AG04449 (cell line): ENCODE measurements at places on chromosomes 12 and 14.
A peak's percentile ranks its signal among the peaks of the same experiment; 100 is the strongest.

GRCh38 chr12:59357811-59358210 lies 238.0 kb upstream of the SLC16A7 start:
- no peak for DNase-seq

DNA sequence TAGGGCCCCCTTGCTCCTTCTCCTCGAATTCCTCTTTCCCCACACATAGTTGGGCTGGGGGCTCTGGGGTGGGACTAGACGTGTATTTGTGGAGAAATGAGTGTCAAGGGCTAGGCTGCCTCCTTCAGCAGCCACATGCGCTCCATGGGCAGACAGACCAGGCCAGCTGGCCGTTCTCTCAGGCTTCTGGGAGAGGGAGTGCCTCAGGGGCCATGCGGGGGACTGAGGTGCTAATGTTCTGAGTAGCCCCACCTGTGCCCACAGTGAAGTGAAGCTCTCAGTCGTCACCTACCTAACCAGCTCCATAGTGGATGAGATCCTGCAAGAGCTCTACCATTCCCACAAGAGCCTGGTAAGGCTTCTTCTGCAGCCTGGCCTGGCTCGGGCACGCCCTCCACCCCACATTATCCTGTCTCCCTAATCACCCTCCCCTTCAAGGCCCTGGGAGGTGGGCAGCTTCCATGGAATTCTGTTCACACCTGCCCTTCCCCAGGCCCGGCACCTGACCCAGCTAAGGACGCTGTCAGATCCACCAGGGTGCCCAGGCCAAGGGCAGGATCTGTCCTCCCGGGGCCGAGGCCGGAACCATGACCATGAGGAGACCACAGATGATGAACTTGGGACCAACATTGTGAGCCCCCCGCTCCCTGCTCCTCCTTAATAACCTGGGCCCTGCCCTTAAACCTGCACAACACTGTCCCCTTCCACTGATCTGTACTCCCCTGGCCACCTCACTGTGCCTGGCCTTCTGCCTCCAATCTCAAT lies 9.0 kb upstream of the CPNE6 start:
- no peak for DNase-seq

DNA sequence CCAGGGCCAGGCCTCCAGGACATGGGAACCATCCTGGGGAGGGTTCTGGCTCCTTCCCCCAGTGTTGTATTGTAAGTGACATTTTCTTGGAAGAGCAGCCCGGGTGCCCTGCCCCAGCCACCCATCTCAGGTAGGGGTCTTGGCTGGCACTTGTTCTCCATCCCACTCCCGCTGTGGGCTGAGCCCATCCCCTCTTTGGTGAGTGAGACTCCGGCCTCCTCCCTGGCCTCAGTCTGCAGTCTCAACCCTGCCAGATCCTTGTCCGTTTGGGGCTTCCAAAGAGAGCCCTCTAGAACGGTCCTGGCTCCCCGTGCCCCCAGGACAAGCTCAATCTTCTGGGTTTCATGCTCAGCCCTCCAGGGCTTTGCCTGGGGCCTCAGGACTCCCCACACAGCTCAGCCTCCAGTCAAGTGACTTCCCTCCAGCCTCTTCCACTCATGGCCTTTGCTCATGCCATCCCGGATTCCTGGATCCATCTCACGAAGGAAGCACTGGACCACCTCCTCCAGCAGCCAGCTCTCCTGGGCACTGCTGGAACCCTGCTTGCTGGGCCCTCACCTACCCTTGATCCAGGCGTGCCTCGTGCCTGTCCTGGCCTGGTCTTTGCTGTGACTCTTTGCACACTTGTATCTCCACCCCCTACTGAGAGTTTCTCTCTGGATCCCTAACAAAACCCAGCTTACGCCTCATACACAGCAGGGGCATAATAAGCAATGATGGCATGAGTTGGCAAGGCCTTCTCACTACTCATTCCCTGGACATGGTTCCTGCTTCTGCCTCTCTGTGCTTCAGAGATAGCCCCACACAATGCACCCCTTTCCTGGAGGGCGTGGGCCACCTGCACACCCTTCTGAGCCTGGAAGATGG lies 297.4 kb upstream of the RTL1 start:
- DNase-seq: no peak

DNA sequence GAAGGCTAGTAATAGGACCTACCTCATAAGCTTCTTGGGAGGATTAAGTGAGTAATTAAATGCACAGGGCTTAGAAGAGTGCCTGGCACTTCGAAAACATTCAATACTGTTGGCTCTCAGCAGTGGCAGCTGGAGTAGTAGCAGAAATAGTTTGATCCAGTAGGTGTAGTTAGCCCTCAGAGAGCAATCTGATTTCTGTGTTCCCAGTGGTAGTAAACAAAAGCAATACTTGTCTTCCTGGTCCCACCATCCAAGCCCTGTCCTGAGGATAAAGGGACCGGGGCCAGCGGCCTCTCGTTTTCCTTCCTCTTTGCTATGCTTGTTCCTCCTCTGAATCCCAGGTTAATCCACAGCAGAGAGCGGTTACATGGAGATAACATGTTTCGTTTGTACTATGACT lies 131.6 kb downstream of the SAMD4A start:
- no peak for DNase-seq

DNA sequence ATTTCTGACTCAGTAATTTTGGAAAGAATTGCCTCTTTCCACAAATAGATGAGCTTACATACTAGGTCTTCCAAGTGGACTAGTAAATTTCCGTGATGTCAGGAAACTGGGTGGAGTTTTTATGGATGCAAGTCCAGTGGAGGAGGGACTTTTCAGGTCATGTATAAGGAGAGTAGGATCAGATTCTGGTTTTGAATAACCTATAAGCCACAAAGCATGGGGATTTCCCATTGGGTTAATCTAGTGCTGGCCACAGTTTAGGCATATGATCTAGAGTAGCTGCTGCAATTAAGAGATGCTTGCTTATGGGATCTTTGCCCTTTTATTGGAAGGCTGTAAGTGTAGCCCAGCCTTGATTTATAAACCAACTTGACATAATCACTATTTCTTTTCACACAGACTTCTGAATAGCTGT lies 33.8 kb downstream of the STK38L start:
- DNase-seq: peak; percentile 59

GRCh38 chr14:61884711-61885110 lies 122.5 kb downstream of the SNAPC1 start:
- no peak for DNase-seq

DNA sequence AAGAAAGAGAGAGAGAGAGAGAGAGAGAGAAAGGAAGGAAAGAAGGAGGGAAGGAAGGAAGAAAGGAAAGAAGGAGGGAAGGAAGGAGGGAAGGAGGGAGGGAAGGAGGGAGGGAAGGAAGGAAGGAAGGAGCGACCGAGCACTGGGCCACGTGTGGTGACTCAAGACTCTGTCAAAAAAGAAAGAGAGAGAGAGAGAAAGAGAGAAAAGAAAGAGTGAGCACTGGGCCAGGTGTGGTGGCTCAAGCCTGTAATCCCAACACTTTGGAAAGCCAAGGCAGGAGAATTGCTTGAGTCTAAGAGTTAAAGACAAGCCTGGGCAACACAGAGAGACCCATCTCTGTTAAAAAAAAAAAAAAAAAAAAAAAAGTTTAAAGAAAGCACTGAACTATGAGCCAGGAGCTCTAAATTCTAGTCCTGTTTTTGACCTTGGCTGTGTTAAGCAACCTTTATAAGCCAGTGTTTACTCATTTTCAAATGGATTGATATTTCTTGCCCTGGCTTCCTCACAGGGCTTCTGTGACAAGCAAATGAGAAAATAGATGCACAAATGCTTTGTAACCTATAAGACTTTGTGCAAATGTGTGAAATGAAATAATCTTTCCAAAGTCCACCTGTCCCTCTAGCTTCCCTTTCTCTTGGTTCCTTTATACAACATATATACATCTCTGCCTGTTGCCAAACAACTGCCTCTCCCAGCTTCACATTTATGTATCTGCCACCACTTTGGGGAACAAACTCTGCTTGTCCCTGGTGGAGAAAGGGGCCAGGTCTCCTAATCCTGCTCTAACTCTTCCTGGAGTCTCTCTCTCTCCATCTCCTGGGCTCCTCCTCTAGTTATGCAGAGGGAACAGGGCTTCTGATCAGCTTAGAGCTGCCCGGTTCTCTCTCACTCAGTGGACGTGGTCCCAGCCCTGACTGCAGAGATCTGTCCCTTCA lies 16.1 kb upstream of the PLEKHG6 start:
- no peak for DNase-seq

DNA sequence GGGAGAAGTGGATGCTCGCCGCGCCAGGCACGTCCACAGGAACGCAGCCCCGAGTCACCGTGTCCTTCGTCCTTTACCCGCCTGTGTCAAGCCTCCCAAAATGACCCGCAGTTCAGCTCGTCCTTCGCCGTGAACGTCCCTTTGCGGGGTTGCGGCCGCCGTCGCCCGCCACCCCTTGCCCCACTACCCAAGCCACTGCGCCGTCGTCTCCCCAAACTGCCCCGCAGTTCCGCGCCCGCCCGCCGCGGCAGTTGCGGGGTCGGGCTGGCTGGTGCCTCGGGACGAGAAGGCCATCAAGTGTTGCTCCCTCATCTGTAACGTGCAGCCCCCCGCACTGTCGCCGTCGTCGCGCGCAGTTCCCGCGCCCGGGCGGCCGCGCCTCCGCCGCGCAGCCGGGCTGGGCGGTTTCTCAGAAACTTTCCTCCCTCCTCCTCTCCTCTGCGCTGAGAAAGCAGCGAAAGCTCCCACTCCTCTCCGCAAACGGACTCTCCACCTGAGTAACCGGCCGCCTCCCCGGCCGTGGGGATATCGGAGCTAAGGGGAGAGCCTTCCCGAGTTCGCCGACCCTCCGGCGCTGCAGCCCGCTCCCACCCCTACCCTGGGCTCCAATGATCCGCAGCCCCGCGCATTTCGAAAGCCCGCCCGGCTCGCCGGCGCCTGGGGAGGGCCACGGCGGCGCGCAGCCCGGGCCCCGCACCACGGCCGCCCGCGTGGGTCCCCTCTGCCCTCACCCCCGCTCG lies 6.7 kb downstream of the CDKN1B start:
- DNase-seq: no peak

- no peak for DNase-seq
These were observed 5.5 kb upstream of the CISTR start for GRCh38 chr12:53757101-53757770.
